ENCODE measurements at places on chromosomes 7 and 10.

DNA sequence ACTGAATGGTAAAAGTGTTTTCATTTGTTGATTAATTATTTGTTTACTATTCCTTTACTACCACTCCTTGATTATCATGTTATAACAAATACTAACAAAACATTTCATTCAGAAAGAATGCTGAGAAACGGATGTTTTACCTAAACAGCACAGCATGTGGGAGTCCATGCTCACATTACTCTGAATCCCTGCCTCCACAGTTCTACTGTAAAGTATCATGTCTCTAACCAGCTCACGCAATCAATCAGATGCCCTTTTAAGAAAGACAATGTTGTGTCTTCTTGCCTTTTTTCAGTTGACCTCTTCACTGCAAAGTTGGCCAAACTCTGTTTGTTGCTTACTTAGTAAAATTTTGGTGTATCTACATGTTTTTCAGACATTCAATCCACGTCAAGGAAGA is 232.5 kb upstream of the MDFIC start:
- peaks cover 12% of the 10 kb centered on the region for H3K27me3 ChIP-seq
- no peak overlapping the region for H3K27ac ChIP-seq
- no peak overlapping the region for H3K4me3 ChIP-seq
- H3K36me3 ChIP-seq, result no peaks in the 10 kb centered on the region
- no peaks in the 10 kb centered on the region for H3K4me1 ChIP-seq

DNA sequence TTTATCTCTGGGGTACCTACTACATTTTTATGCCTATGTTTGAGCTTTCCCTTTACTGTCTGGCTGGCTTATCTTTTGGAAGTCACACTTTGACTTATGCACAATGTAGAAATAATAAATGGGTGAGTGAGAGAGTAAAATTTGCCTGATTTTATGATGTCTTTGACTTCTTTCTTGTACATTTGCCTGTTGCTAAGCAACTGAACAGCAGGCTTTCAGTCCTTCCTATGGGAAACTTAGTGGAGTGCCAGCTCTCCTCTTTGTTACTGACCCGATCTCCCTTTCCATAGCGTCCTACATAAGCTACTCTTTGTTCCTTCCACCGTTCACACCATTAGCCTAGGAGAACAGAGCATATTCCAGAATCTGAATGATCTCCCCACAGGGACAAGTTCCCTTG is 4.2 kb downstream of the TAS2R60 start:
- H3K4me1 ChIP-seq, result peaks cover 2% of the 10 kb centered on the region
- H3K4me3 ChIP-seq, result no peak overlapping the region
- no peaks in the 10 kb centered on the region for H3K27me3 ChIP-seq
- H3K36me3 ChIP-seq, result no peaks in the 10 kb centered on the region

DNA sequence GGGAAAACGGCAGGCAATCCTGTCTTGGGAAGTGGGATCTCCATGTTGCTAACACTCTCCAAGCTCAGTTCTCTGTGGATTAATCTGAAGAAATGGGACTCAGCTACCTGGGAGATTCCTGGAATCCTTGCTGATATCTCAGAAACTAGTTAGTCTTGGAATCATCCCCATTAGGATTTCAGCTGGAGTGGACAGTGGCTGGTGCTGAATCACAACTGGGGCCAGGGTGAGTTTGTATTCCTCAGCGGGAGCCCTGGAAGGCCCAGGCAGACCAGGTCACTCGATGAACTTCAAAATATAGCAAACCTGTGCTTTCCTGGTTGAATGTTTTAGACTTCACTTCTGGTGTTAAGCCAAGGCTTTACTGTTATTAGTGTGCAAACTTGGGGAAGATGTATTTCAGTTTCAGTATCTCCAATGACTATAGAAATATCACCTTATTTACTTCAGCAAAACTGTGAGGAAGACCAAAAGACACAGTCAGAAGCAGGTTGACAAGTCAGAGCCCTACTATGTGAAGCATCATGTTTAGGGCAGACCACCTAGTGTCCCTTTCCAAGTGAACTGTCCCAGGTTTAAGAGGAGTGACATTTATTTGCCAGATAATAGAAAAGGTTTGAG is 126.1 kb downstream of the AOAH start:
- H3K27ac ChIP-seq, result peak overlapping the region; percentile 75
- peaks cover 59% of the 10 kb centered on the region for H3K4me1 ChIP-seq
- no peaks in the 10 kb centered on the region for H3K27me3 ChIP-seq
- no peak for DNase-seq
- H3K36me3 ChIP-seq, result peaks cover 55% of the 10 kb centered on the region
- H3K4me3 ChIP-seq, result no peak overlapping the region

DNA sequence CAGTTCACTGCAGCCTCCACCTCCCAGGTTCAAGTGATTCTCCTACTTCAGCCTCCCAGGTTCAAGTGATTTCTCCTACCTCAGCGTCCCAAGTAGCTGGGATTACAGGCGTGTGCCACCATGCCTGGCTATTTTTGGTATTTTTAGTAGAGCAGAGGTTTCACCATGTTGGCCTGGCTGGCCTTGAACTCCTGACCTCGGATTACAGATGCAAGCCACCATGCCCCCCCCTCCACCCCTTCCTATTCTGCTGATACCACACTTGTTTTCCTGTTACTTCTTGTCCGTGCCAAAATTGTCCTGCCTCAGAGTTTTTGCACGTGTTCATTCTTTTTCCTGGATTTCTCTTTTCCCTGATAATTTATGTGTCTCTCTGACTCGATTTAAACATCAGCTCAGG is 62.5 kb downstream of the R3HCC1L start:
- DNase-seq, result no peak
- H3K36me3 ChIP-seq, result peaks cover 50% of the 10 kb centered on the region
- H3K4me3 ChIP-seq, result no peak overlapping the region
- no peaks in the 10 kb centered on the region for H3K27me3 ChIP-seq

- DNase-seq, result no peak
- no peak overlapping the region for H3K4me3 ChIP-seq
- H3K27me3 ChIP-seq, result peaks cover 19% of the 10 kb centered on the region
- H3K27ac ChIP-seq, result no peak overlapping the region
Measured at GRCh38 chr7:106512217-106512616, 148.7 kb downstream of the CCDC71L start.

DNA sequence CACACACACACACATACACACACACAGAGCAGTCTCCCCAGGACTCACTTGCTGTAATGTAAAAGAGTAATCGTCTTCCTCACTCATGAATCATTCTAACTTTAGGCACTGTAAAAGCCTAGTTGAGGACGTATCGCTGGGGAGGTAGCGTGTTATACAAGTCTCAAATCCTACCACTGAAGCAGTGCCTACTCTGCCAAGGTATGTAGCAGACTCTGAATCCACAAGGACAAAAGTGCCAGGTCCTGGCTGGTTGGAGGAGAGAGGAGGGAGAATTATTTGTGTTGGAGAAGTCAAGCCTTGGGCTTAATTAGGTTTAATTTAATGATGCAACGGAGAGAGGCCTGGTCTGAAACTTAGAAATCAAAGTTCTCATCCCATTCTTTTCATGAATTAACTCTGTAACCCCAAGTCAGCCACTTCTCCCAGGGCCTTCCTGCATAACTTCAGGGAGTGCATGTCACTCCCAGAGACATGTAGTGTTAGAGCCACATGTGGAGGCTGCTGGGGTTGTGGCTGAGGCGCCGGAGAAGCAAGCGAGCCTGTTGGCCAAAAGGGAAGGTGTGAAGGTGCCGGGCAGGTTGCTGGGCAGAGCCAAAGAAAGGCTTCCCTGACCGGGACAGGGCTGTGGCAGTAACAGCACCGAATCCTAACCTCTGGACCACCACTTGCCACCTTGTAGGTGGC is 36.7 kb downstream of the NKX2-3 start:
- DNase-seq, result no peak
- no peaks in the 10 kb centered on the region for H3K36me3 ChIP-seq
- no peak overlapping the region for H3K4me3 ChIP-seq
- H3K27ac ChIP-seq, result no peak overlapping the region
- H3K4me1 ChIP-seq, result no peaks in the 10 kb centered on the region

GRCh38 chr7:5450549-5451327 is 27.1 kb upstream of the TNRC18 start:
- H3K27me3 ChIP-seq, result no peaks in the 10 kb centered on the region
- H3K27ac ChIP-seq, result no peak overlapping the region

DNA sequence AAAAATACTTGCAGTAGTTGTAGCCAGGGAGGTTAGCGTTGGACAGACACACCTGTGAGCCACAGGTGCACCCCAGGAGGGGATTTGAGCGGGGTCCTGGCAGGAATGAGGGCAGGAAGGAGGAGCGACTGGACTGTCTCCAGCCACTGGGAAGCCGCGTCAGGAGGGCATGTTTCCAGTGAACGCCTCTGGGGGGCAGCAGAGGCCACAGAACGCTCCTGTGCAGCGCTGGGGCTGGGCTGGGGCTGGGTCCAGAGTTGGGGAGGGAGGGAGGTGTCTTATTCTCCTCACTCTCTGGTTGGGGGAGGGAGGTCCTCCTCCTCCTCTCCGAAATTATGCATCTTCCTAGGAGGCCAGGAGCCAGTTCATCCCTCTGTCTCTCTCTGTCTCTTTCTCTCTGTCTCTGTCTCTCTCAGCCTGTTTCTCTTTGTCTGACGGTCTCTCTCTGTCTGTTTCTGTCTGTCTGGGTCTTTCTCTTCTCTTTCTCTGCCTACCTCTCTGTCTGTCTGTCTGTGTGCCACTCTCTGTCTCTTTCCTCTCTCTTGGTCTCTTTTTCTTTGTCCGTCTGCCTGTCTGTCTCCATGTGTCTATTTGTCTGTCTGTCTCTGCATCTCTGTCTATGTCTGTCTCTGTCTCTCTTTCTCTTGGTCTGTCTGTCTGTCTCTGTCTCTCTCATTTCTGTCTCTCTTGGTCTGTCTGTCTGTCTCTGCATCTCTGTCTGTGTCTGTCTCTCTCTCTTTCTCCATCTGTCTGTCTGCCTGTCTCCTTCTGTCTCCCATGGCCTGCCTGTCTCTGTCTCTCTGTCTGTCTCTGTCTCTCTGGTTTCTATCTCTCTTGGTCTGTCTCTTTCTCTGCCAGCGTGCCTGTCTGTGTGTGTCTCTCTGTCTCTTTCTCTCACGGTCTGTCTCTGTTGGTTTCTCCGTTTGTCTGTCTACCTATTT is 9.9 kb upstream of the PSMG3 start:
- no peak overlapping the region for H3K27ac ChIP-seq
- no peaks in the 10 kb centered on the region for H3K27me3 ChIP-seq
- no peaks in the 10 kb centered on the region for H3K36me3 ChIP-seq
- H3K4me3 ChIP-seq, result no peak overlapping the region
- DNase-seq, result peak; percentile 82

- H3K27ac ChIP-seq, result peak overlapping the region; percentile 45
- H3K36me3 ChIP-seq, result peaks cover 24% of the 10 kb centered on the region
- H3K27me3 ChIP-seq, result no peaks in the 10 kb centered on the region
- H3K4me3 ChIP-seq, result no peak overlapping the region
- no peak for DNase-seq
- peaks cover 51% of the 10 kb centered on the region for H3K4me1 ChIP-seq
Measured at GRCh38 chr10:104119996-104120395, 2.0 kb upstream of the SFR1 start.

DNA sequence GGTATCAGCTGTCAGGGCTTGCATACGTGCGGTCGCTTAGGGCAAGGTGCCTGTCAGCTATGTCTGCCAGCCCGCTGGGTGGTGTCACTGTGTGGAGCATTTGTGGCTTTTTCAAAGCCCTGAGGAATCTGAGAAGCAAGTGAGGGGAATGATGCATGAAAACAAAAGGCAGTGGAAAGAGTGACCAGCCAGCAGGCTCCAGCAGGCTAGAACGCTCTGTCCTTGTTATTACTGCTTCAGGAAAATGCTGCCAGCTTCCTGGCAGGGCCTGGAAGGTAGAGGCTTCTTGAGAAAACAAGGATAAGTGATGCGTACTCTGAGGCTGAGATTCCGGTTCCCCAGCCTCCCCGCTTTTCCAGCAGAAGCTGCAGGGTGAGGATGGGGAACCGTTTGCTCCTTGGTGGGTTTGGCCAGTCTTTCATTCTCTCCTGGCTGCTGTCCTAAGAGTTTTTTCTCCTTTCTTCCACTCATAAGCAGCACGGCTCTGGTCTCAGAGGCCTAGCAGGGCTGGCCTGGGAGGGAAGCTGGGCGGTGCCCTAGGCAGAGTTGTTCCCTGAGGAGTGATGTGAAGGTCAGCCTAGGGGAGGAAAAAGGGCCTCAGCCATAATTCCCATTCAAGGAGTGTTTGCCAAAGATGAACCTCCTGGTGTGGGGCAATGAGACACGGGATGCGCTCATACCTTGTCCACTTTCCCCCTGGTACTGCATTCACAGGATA is 42.8 kb upstream of the MKLN1 start:
- no peak overlapping the region for H3K4me3 ChIP-seq
- H3K27ac ChIP-seq, result no peak overlapping the region
- no peaks in the 10 kb centered on the region for H3K27me3 ChIP-seq
- no peaks in the 10 kb centered on the region for H3K36me3 ChIP-seq
- no peaks in the 10 kb centered on the region for H3K4me1 ChIP-seq
- no peak for DNase-seq

DNA sequence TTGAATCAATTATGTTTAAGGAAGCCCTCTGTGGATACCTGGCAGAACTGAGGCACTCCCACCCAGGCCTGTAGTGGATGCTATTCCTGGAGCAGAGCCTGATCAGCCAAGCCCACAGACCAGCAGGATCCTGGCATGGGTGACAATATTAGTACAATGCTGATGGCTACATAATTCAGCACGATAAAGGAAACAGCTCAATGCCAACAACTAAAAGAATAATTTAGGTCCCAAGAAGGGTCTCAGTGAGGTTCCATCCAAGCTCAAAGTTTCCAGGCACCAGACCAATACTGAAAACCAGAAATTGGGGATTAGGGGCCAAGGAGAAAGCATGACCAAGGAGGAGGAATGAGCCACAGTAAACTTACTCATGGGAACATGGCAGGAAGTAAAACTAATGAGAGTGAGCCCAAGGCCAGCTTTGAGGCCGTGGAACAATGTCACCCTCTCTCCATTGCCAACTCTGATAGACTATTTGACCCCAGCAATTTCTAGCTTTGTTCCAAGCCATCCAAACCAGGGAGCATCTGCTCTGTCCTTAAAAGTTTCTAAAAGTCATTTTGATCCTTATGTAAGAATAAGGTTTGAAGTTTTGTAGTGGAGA is 1082.4 kb downstream of the KCNMA1 start:
- no peaks in the 10 kb centered on the region for H3K36me3 ChIP-seq
- no peaks in the 10 kb centered on the region for H3K27me3 ChIP-seq
- H3K4me3 ChIP-seq, result no peak overlapping the region
- H3K4me1 ChIP-seq, result no peaks in the 10 kb centered on the region
- no peak for DNase-seq

GRCh38 chr10:43131256-43131655 is 7.0 kb upstream of the CSGALNACT2 start:
- H3K4me3 ChIP-seq, result no peak overlapping the region
- no peak overlapping the region for H3K27ac ChIP-seq
- peaks cover 39% of the 10 kb centered on the region for H3K4me1 ChIP-seq
- H3K36me3 ChIP-seq, result no peaks in the 10 kb centered on the region

GRCh38 chr10:17249820-17250219 is 21.8 kb downstream of the VIM start:
- no peaks in the 10 kb centered on the region for H3K4me1 ChIP-seq
- H3K27me3 ChIP-seq, result no peaks in the 10 kb centered on the region
- DNase-seq, result no peak
- no peak overlapping the region for H3K4me3 ChIP-seq
